CD4-positive, alpha-beta T cell treated with Interleukin-12 subunit alpha and Interleukin-12 subunit beta, for 1 hour (primary cell): ENCODE measurements at places on chromosomes 7 and 10.

DNA sequence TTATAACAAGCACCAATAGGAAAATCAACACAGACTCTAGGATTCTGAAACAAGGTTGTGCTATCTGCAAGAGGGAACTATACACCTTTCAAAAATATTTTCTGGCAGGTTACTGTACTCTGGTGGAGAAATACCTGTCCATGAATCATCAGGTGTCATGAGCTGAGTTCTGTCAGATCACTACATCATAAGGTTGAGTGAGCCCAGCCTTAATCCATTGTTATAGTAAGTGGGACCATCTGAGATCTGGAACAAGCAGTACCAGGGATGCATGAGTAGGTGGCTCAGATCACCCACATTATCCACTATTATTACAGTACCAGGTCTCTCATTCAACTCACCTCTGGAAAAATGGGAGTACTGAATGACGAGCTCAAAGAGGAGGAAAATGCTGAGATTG lies 212.4 kb downstream of the DGKI start:
- no peak for DNase-seq

GRCh38 chr10:133129859-133130495 lies 30.0 kb upstream of the KNDC1 start:
- DNase-seq: no peak

DNA sequence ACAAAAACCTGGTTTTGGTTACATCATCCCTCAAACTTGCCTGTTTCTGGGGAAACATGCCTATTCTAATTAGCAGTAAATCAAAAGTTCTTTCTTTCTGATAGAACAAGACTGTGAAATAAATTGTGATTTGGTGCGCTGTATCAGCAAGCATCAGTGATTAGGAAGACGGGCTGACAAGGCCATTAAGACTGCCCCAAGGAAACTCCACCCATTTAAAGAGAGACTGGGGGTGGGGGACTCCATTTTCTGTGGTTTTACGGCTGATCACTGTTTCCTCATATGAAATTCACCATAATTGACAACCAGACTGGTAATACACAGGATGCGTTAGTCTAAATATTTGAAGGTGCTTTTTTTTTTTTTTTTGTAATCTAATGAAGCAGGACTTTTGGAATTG lies 68.7 kb downstream of the MBL2 start:
- DNase-seq: no peak

GRCh38 chr7:106111655-106112117 lies 426 bp downstream of the SYPL1 start:
- no peak for DNase-seq

GRCh38 chr10:48731654-48732053 lies 47.0 kb downstream of the WDFY4 start:
- DNase-seq: no peak
